ENCODE measurements at places on chromosomes 7 and 10.

GRCh38 chr7:50396856-50397255 is 53.3 kb downstream of the FIGNL1 start:
- DNase-seq = no peak

DNA sequence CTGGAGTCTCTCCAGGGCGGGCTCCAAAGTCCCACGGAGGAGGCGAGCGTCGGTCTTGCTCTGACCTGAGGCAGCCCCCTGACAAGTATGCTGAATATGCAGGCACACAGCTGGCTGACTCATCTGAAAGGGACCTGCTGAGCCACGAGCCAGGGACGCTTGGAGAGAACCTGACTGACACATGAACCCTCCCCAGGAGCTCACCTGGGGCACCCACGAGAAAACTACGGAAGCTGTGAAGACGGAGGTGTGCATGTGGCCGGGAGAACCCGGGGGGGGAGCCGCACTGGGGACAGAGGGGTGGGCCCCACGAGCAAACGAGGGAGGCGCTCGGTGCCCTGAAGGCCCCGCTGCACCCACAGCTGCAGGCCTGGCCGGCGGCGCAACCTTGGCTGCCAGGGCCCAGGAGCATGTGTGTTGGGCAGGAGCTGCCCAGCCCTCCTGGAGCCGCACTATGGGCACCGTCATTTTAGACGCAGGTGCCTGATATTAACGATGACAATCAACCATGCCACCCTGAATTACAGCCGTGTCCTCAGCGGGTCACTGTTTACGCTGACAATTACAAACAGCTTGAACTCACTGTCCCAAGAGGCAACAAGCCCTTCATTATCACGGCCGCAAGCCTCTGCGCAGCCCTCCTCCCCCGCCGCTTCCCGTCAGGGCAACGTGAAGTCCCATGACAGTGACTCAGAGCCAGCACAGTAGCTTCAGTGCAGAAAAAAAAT is 64.7 kb downstream of the DIP2C start:
- no peak for DNase-seq

DNA sequence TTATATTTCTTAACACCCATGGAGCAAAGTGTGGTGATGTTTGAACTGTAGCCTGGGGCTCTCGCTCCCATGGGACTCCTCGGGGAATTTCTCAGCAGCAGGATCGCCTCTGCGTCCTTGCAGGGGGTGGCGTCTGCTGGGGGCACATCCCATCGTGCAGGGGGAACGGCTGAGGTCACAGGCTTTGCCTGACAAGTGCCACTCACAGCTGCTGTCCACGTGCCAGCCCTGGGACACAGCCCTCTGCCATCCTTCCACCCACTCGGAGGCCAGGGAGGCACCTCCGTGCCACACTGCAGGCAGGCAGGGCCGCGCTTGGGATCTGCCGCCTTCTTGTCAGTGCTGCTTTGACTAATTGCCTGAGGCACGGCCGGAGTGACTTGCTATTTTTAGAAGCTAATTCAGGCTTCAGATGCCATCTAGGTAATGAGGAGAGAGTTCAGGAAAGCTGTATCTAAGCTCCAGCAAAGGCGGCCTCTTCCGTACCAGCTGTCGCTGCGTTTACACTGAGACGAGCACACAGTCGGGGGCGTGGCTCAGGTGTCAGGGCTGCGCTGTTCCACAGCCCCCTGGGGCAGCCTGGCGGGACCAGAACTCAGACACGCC is 45.7 kb downstream of the PITRM1 start:
- no peak for DNase-seq

- no peak for DNase-seq
Observed at GRCh38 chr10:45179691-45180090, 135.7 kb downstream of the OR13A1 start.

GRCh38 chr7:36535866-36536664 is 146.4 kb downstream of the ANLN start:
- no peak for DNase-seq

DNA sequence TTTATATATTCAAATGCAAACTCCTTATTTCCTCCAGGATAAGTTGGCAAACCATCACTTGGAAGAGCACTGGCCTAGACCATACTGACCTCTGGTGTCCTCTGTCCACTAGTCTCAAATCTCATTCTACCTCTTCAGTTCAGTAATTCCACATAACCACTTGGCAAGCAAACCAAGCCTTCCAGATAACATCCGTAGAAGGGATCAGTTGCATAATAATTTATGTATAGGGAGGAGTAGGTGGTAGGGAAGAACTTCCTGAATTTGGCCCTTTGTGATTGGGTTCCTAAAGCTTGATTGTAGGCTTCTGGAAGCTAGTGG is 55.0 kb downstream of the WAC start:
- no peak for DNase-seq

GRCh38 chr7:1979591-1980560 is 252.9 kb downstream of the MAD1L1 start:
- no peak for DNase-seq

- no peak for DNase-seq
Observed at GRCh38 chr10:73625004-73625883, 16.0 kb downstream of the MYOZ1 start.

GRCh38 chr10:5992398-5992797 is 15.1 kb upstream of the IL15RA start:
- DNase-seq = no peak

GRCh38 chr7:22486597-22486996 is 13.4 kb downstream of the STEAP1B start:
- no peak for DNase-seq

DNA sequence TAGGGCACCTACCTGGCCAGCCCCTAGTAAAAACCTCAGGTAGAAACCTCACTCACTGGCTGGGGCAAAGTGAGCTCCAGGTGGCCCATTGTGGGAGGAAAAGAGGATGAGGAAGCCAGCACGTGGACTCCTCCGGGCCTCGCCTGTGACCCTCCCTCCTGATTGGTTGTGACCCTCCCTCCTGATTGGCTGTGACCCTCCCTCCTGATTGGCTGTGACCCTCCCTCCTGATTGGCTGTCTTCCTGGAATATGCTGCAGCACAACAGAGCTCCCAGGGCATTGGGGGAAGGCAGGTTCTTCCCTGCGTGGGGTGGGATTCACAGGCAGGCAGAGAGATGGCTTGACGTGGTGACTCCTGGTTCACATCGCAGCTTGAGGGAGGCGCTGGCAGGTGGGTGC is 343.0 kb downstream of the GLRX3 start:
- DNase-seq = no peak

DNA sequence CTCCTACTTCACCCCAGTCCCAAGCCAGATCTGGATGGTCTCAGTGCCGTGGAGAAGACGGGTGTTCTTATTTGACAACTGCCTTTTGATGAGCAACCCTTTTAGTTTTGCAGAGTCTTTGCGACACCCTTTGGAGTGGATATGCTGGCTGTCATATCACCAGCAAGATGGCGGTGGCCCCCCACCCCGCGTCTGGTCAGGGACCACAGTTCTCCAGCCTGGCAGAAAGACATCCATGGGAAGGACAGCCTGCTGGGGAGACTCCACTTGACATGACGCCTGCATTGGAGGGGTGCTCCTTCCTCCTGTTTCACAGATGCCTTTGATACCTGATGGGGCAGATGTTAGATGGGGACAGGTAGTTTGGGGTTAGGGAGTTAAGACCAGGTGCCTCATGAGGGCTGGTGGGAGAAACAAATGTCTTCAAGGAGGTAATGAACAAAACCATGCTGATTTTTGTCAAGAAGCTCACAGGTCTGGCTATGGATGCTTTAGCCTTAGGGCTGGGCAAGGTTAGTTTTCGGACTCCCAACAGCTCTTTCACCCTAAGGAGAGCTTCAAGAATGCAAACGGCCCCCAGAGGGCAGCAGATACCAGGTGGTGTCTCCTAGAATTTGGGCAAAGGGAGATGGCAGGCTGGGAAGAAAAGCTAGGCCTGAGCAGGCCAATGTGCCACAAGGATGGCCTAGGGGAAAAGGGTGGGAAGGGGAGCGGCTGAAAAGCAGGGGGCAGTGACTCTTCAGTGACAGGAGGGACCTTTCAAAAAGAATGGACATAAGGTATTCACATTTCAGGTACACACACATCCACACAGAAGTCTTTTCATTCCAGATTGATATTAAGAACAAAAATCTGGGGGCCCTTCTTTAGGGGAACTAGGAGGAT is 95.2 kb downstream of the CLEC2L start:
- no peak for DNase-seq

- no peak for DNase-seq
Observed at GRCh38 chr7:148567524-148567923, 23.0 kb upstream of the C7orf33 start.

- DNase-seq = no peak
Observed at GRCh38 chr7:136348542-136349192, 371.5 kb upstream of the MTPN start.
